ENCODE measurements at places on chromosomes 12 and 14.

GRCh38 chr14:74669256-74669655 is 43.6 kb downstream of the AREL1 start:
- ATAC-seq = no peak

- peak; percentile 8 for ATAC-seq
Measured at GRCh38 chr12:1993871-1994371, 10.3 kb downstream of the DCP1B start.

DNA sequence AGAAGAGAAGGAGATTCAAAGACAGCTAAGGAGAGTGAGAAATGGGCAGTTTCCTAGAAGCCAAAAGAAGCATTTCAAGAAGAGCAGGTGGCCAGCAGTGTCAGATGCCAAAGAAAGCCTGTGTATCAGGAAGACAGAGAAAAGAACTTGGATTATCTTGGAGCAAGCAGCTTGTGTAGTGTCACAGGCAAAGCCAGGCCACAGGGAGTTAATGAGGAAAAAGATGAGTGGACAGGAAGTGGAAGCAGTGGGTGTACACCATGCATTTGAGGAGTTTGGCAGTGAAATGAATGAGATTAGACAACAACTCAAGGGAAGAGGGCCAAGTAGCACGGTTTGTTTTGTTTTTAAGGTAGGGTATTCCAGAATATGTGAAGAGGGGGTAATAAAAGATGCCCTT is 5.6 kb upstream of the MYH7 start:
- no peak for ATAC-seq

DNA sequence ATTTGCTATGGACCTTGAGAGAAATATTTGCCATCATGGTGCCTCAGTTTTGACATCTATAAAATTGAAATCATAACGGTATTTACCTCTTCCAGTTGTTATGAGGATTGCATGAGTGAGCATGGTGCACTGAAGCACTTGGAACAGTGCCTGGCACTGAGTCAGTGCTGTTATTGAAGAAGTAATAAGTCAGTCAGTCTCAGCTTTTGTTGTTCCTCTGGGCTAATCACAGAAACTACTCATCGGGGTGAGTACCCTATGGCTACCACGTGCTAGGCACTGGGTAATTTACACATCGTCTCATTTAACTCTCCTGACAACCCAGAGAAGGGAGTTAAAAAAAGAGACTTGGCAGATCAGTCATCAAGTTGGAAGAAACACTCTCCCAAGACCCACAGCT is 159.5 kb upstream of the NRXN3 start:
- peak; percentile 97 for ATAC-seq

- ATAC-seq = no peak
Measured at GRCh38 chr12:30268041-30268440, 427.6 kb downstream of the IPO8 start.

DNA sequence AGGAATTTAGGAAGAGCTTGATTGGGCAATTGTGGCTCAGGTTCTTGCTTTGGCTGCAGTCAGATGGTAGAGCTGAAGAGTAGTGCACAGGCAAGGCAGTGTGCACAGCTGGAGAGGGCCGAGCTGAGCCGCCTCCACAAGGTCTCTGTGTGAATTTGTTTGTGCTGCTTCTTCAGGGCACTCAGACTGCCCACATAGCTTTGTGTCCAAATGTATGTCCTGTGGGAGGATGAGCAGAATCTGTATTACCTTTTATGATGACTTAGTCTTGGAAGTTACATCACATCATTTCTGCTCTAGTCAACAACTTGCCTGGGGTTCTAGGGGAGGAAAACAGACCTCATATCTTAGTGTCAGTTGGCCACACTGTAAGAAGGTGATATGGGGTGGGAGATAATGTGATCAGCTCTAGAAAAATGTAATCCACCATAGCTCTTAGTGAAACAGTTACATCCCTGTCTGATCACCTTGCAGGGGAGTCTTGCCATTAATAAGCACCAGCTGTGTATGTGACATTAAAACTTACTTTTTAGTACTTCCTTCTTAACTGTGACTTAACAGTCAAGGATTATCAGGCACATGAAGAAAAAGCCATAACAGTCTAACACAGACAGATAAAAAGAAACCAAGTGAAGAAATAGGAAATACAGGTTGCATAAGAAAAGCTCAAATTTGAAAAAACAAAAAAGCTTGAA is 53.4 kb downstream of the RCOR1 start:
- no peak for ATAC-seq
